ENCODE measurements at places on chromosomes 6 and 20. TPM values are rescaled to one million over a fixed set of nuclear protein-coding genes. Genes with fewer than 3 reads are reported as not detected.
A peak's percentile ranks its signal among the peaks of the same experiment; 100 is the strongest.

NNAT gene
- total RNA-seq: not detected

SCUBE3 gene
- total RNA-seq: 9.7 TPM

HTR1E gene
- total RNA-seq: not detected

NKAIN4 gene
- not detected for total RNA-seq

- no peak for DNase-seq
These were observed 55.6 kb upstream of the CSE1L start for GRCh38 chr20:48990467-48990866.

DNA sequence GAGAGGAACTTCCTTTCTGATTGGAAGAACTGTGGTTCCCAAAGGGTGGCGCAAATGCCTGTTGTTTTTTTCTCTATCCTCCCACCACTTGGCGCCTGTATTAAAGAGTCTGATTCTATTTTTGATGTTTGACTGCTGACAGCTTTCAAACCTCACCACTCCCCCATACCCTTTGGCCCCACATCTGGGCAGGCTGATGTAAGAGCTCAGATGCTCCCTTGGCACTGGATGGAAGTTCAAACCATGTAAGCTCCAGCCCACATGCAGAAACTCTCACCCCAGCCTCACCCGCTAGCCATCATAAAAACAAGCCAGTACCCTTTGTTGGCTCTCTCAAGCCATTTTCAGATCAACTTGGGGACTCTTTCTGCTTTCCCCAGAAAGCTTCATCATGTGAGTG lies 20.0 kb upstream of the TMEM14A start:
- DNase-seq: no peak

- no peak for DNase-seq
These were observed 172.1 kb upstream of the OLIG3 start for GRCh38 chr6:137666202-137666774.

DNA sequence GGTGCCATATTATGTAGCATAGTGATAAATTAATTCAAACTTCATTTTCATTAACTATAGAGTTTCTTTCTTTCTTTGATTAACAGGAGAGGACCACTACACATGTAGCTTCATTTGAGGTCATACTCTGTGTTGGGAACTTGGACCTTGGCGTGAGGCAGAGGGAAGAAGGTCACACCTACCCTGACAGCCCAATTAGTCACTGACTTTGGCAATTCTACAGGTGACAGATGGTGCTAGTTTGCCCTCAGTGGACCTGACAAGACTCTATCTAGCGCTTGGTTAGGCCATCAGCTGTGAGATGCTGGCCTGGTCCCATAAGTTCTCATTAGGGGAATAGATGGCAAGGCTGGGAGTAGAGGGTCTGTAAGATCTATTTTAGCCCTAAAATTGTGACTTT lies 14.2 kb downstream of the SLX4IP start:
- no peak for DNase-seq

- DNase-seq: no peak
These were observed 4.2 kb upstream of the GCNT2 start for GRCh38 chr6:10516953-10517352.

DNA sequence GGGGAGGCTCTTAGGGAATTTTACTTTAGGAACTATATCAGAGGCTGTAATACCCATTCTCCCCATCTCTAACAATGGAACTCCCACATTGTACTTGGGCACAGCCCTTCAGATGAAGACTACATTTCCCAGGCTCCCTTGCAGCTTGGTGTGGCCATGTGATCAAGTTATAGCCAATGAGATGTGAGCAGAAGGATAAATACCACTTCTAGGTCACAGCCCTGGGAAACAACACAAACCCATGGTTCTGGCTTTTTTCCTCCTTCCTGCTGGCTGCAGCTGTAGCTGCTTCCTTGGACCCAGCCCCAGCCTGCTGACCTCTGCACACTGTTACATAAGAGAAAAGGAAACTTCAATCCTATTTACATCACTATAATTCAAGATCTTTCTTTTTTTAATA lies 445.9 kb upstream of the JARID2 start:
- DNase-seq: peak; percentile 81

DNA sequence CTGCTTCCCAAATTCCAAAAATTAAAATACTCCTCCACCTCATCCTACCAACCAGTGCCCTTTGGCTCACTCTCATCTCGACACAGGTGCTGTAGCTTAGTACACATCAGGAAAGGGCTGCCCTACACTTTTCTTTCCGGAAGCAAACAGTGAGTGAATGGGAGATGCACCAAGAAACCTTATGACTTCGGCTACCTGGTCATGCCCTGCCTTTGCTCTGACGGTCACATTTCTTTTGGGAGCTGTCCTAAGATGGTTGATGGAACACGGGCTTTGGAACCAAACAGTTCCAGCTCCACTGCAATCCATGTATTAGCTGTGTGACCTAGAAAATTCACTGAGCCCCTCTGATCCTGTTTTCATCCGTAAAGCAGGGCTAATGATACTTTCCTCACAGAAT lies 92.7 kb upstream of the ASF1A start:
- DNase-seq: no peak

Measured in Right ventricle myocardium superior (tissue), 1 donor.